Stimulated activated CD8-positive, alpha-beta memory T cell treated with anti-CD3 and anti-CD28 coated beads, Interleukin-4, amount 100 ng/mL, for 4 hours (primary cell): ENCODE measurements at places on chromosomes 11 and 22.

DNA sequence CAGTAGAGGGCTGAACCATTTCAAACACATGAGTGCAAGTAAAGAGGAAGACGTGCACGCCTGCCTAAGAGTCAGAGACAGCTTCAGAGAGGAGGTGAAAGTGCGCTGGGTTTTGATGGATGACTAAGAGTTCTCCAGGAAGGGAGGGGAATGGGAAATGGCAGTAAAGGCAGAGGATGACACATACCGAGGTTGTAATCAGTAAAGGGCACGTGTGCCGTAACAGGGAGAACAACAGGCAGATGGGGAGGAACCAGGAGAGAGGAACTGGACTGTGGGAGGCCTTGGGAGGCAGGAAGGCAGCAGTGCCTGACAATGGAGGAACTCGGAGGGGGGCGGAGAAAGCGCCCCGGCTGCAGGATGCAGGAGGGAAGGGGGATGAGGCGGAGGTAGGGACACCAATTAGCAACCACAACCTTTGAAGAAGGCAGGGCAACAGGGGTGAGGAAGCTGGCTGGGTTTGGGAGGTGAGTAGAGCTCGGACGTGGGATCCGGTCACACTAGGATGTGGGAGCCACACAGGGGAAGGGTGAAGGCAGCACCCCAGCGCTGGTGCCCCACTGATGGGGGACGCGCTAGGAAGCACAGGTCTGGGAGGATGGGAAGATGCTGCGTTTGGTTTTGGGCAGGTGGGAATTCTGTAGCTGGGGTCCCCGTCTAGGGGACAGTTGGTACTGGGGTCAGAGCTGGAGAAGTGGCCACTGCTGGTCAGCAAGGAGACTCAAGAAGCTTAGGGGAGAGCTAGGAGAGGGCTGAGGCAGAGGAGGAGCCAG lies 67.4 kb downstream of the SCUBE1 start:
- no peak for DNase-seq

DNA sequence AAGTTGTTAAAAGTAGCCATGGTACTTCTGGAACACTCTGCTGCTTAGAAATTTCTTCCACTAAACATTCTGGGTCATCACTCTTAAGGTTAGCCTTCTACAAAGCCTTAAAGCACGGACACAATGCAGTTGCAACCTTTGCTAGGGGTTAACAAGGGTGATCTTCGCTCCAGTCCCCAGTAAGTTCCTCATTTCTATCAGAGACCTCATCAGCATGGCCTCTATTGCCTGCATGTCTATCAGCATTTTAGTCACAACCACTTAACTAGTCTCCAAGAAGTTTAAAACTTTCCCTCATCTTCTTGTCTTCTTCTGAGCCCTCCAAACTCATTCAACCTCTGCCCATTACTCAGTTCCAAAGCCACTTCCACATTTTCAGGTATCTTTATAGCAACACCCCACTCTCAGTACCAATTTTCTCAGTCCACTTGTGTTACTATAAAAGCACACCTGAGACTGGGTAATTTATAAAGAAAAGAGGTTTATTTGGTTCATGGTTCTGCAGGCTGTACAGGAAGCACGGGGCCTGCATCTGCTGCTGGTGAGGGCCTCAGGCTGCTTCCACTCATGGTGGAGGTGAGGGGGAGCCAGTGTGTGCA lies 48.7 kb upstream of the TH start:
- DNase-seq, result no peak

GRCh38 chr22:41971431-41971830 lies 2.2 kb downstream of the SEPTIN3 start:
- DNase-seq, result no peak

DNA sequence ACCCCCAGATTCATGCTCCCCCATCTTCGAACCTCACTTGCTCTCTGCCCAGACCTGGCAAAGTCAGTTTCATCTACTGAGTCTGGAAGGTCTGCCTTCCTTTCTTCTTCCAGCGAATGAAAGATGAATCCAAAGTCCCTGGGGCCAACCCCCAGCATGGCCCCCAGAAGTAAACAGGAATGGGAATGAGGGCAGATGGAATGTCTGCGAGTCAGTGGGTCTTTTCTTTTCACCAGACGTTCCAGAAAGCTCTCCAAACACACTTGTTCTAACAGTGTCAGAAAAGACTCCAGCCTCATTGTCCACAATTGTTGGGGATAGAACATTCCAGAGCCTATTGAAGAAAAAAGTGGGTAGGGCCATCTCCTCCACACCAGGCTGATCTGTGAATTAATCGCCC lies 28.6 kb downstream of the RIBC2 start:
- DNase-seq, result no peak

GRCh38 chr11:10164621-10165020 lies 129.4 kb downstream of the SBF2 start:
- DNase-seq, result no peak

GRCh38 chr11:65448418-65449105 lies 26.0 kb downstream of the NEAT1 start:
- no peak for DNase-seq

GRCh38 chr22:23302171-23303002 lies 122.1 kb downstream of the BCR start:
- no peak for DNase-seq

DNA sequence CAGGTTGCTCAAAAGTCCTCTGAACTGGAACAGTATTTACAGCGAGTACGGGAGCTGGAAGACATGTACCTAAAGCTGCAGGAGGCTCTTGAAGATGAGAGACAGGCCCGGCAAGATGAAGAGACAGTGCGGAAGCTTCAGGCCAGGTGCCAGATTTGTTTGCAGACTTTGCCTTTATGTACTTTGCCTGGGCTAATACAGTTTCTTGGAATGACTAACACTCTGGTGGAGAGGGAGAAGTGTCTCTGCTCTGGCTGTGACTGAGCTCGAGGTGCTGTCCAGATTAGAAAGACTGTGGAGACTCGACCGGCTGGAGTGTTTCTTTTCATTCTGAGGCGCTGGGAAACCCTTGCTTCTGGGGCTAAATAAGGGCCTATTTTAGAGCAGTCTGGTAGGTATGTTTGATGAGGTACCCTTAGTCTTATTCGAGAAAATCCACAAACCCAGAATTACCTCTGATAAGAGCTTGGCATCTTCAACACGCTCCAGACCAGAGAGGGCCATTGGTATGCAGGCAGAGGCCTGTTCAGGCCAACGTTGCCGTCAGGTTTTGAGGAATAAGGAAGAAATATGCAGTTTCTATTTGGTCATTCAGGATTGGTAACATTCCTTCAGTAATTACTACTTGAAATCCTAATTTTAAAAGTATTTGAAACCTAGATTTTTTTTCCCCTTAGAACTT lies 76.5 kb downstream of the SWAP70 start:
- no peak for DNase-seq

DNA sequence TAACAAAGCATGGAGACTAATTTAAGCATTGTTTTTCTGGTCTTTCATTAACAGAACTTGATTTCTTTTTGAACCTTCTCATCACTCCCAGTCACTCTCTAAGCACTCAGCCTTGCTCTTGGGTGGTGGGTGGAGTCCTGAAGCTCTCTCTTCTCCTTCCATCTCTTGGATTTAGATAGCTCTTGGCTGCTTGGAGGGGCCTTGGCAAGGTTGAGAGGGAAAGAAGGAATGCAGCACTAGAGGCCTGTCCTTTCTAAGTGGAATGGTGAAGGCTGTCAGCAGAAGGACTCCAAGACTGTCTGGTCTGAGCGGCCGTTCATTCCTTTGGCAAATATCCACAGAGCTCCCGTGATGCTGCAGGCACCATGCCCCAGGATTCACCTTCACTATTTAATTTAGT lies 168.6 kb upstream of the E2F8 start:
- DNase-seq, result no peak

- no peak for DNase-seq
Measured at GRCh38 chr11:119918347-119918746, 189.3 kb upstream of the NECTIN1 start.

- no peak for DNase-seq
Measured at GRCh38 chr22:45261407-45262088, 20.9 kb upstream of the KIAA0930 start.

- no peak for DNase-seq
Measured at GRCh38 chr11:7673724-7674434, 579 bp upstream of the CYB5R2 start.

DNA sequence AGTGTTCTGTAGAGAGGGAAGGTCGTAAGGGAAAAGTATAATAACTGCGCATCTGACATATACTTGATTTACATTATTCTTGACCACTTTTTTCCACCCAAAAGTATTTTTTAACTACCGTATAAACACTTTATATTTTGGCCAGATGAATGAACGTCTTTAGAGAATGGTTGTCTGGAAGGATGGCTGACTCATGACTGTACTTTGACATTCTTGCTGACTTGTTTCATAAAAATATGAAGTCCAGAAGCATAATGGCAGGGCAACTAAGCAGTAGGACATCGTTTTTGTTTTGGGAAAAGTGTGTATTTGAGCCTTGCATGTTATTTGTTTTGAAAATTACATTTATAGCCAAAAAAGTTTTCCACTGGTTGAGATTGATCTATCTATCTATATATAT lies 110.0 kb downstream of the OSBP2 start:
- no peak for DNase-seq

GRCh38 chr22:27518531-27519340 lies 282.8 kb downstream of the MN1 start:
- no peak for DNase-seq

DNA sequence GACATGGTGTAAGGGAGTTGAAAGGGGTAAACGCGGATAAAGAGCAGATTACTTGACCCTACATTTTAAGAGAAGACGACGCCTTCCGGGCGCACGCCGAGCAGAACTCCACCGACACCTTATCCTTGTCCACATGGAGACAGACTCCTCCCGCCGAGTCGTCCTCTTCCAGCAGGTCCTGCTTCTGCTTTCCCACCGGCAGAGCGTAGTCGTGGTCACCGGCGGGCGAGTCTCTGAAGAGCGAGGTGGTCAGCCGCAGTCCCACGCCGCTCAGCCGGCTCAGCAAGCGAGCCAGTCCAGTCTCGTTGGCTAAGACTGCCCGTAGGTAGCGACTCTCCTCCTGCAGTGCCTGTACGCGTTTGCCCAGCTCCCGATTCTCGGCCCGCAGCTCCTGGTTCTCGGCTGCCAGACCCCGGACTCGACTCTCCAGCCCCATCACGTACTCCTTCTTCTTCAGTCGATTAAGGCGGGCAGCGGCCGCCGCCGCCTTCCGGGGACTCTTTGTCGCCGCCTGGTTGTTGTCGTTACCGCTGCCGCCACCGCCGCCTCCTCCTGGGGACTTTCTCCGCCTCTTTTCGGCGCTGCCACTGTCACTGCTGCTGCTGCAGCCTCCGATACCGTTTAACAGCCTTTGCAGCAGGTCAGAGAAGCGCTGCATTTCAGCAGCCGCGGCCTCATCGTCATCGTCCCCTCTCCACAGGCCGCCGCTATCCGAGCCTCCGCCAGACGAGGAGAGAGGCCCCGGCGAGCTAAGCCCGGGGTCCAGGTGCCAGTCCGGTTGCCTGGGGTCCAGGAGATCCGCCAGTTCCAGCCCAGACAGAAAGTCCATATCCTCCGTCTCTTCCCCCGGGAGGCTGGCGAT lies 945 bp downstream of the CREBZF start:
- peak; percentile 73 for DNase-seq

DNA sequence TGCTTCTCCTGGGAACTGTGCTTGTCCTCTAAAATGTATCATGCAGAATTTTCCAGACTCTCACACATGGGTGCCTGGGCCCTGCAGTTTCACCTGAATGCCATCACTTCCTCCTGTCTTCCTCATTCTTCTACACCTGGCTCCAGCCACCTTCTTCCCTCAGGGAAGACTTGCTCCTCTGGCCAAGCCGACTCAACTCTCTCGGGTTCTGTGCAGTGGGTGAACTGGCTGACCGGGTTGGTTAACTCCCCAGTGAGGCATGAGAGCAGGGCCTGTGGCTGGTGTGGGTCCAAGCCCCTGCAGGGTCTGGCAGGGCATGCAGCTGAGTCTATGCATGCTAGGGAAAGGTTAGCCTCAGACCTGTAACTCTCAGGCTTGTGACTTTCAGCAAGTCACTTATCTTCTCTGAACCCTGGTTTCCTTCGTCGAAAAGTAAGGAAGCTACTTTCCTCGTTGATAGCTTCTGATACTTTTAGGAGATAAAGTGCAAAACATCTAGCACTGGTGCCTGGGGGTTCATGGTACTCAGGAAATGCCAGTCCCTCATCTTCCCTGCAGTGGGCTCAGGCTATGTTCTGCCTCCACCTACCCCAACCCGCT lies 11.9 kb downstream of the CD82 start:
- DNase-seq, result no peak

GRCh38 chr11:363948-364761 lies 5.1 kb upstream of the B4GALNT4 start:
- peak; percentile 31 for DNase-seq

DNA sequence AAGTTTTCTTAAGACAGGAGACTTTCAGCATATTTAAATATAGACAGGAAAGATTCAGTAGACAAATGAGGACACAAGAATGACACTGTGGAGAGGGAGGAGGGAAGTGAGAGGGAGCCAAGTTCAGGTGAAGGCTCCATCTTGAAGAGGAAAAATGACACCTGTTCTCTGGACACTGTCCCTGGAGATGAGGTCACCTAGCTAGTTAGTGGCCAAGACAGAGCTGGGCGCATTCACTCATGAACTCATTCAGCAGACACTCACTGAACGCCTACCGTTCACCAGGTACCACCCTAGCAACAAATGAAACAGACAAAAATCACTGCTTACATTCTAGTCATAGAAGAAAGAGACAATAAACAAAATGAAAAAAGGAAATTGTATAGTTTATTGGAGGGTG lies 103.3 kb upstream of the PARVA start:
- DNase-seq, result no peak

- no peak for DNase-seq
Measured at GRCh38 chr11:132785878-132786277, 746.4 kb downstream of the OPCML start.
